ENCODE measurements at places on chromosomes 2 and 18. TPM values are rescaled to one million over a fixed set of nuclear protein-coding genes. Genes with fewer than 3 reads are reported as not detected.

GRCh38 chr18:40957533-40958070 is 997.4 kb upstream of the PIK3C3 start:
- H3K4me1 ChIP-seq: no peaks in the 10 kb centered on the region
- no peak overlapping the region for H3K4me3 ChIP-seq
- DNase-seq: no peak

GRCh38 chr2:160876029-160876428 is 284.2 kb upstream of the TANK start:
- no peak for DNase-seq
- no peak overlapping the region for H3K4me3 ChIP-seq
- no peaks in the 10 kb centered on the region for H3K36me3 ChIP-seq
- H3K4me1 ChIP-seq: no peaks in the 10 kb centered on the region

DNA sequence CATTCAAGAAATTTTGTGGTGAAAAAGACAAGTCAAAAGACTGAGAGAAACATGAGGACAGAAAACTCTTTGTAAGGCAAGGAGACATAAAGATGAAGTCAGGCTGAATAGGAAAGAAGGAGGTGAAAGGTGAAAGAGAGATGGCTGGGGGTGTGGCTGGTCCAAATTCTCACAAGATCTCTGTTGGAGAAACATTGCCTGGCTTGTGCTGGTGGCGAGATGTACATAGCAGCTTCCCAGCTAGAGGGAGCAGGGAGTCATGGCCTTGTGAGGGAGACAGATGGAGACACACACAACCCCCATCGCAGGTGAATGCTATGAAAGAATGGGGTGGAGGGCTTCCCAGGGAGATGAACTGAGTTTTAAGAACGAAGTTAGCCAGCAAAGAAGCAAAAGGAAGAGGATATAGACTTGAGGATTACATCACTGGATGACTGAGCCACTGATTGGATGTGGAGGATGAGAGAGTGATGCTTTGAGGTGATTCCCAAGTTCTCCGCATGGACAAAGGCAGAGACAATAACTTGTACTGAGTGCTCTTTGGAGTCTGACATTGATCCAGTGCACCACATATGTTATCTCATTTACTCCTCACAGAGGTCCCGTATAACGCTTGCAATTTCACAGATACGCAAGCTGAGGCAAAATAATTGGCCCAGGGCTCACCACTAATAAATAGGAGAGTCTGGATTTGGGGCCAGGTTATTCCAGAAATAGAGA is 3.7 kb upstream of the EMX1 start:
- no peak for DNase-seq
- peaks cover 27% of the 10 kb centered on the region for H3K4me1 ChIP-seq

GRCh38 chr2:152730591-152731333 is 12.3 kb downstream of the ARL6IP6 start:
- peaks cover 9% of the 10 kb centered on the region for H3K4me1 ChIP-seq
- H3K4me3 ChIP-seq: no peak overlapping the region
- no peaks in the 10 kb centered on the region for H3K36me3 ChIP-seq
- no peak for DNase-seq

MFSD6 gene
- total RNA-seq: 232 TPM

AGPS gene
- 43.1 TPM for total RNA-seq

- no peak overlapping the region for H3K4me3 ChIP-seq
- H3K27ac ChIP-seq: no peak overlapping the region
- H3K27me3 ChIP-seq: no peaks in the 10 kb centered on the region
- H3K36me3 ChIP-seq: no peaks in the 10 kb centered on the region
- no peaks in the 10 kb centered on the region for H3K4me1 ChIP-seq
Observed at GRCh38 chr2:158718851-158719250, 76.3 kb upstream of the DAPL1 start.

ALPP gene
- total RNA-seq: not detected

ALPI gene
- not detected for total RNA-seq

DNA sequence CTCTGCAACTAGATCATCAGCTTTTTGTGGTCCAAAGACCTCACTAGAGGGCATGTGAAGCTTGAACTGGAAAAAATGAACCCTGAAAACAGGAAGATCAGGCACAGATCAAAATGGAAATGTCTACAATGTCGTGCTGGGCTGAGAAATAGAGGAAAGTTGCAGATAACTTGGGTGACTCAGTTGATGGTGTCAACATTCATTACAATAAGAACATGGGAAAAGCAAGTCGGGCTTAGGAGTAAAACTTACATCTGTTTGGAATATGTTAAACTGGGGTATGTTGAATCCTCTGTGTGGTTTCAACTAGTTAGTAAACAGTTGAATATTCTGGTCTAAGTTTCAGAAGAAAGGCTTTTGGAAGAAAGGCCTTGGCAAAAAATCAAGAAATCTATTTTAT is 940.4 kb downstream of the ERBB4 start:
- H3K4me1 ChIP-seq: no peaks in the 10 kb centered on the region
- no peaks in the 10 kb centered on the region for H3K27me3 ChIP-seq
- H3K4me3 ChIP-seq: no peak overlapping the region
- no peak overlapping the region for H3K27ac ChIP-seq

DNA sequence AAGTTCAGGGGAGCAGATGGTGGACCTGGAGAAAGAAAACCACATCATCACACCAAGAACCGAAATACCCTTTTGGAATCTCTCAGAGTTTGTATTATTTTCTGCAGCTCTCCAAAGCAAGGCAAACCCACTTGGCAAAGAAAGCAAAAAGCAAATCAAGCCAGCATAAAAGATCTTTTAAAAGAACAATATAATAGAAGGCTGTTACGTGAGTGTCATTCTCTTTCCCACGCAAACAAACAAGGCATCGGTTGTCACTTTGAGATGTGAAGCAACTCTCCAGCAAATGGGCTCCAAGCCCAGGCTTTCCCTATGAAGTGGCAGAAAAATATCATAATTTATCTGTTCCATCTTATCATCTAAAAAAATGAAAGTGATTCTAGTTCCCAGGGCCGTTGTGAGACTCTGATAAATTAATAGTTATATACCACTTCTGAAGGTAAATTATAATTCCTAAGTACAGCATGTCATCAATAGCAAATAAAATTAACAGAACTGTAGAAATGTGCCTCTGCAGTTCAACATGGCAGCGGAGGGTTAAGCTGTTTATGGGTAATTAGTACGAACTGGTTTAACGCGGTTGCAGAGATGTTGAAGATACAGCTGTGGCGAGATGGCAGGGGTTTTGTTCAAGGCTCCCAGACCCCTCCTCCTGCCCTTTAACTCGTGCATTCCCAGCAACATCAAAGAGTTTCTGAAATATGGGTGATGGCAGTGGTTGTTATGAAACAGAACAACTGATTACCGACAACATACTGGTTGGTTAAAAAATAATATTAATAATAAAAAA is 89.2 kb downstream of the EPHA4 start:
- H3K4me3 ChIP-seq: no peak overlapping the region
- H3K27ac ChIP-seq: no peak overlapping the region
- no peaks in the 10 kb centered on the region for H3K27me3 ChIP-seq

OR6B2 gene
- total RNA-seq: not detected

VAMP5 gene
- 30.2 TPM for total RNA-seq

DNA sequence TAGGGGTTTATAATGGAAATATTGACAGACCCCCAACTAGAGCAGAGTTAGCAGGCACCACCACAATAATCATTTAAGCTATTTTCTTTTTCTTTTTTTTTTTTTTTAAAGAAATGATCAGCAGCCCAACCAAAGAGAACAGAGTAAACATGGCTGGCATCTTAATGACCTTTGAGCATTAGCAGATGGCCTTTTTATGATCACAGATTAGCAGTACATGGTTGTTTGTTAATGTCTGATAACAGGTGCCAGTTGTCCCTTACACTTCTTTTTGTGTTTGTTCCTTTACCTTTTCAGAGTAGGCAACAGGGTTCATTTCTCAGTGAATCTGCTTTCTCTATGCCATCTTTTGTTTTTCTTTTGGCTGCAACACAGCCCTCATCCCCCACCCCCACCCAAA is 747.0 kb downstream of the BCL11A start:
- no peaks in the 10 kb centered on the region for H3K4me1 ChIP-seq
- H3K36me3 ChIP-seq: no peaks in the 10 kb centered on the region
- no peaks in the 10 kb centered on the region for H3K27me3 ChIP-seq
- no peak for DNase-seq
- no peak overlapping the region for H3K4me3 ChIP-seq
- H3K27ac ChIP-seq: no peak overlapping the region

RGPD4 gene
- not detected for total RNA-seq

PSMA8 gene
- not detected for total RNA-seq

FAM124B gene
- total RNA-seq: 0.86 TPM

FSHR gene
- total RNA-seq: 0.42 TPM

- H3K36me3 ChIP-seq: no peaks in the 10 kb centered on the region
- H3K4me1 ChIP-seq: no peaks in the 10 kb centered on the region
- no peaks in the 10 kb centered on the region for H3K27me3 ChIP-seq
- no peak for DNase-seq
- H3K4me3 ChIP-seq: no peak overlapping the region
- H3K27ac ChIP-seq: no peak overlapping the region
Observed at GRCh38 chr18:68033466-68033865, 516.9 kb upstream of the DSEL start.

- H3K27ac ChIP-seq: no peak overlapping the region
- H3K36me3 ChIP-seq: no peaks in the 10 kb centered on the region
- DNase-seq: no peak
- H3K27me3 ChIP-seq: no peaks in the 10 kb centered on the region
- no peak overlapping the region for H3K4me3 ChIP-seq
- H3K4me1 ChIP-seq: no peaks in the 10 kb centered on the region
Observed at GRCh38 chr18:36931106-36931505, 102.2 kb downstream of the KIAA1328 start.

ABCB11 gene
- 0.31 TPM for total RNA-seq

GRCh38 chr2:56018267-56018666 is 94.7 kb upstream of the EFEMP1 start:
- H3K4me3 ChIP-seq: no peak overlapping the region
- H3K27me3 ChIP-seq: no peaks in the 10 kb centered on the region
- H3K27ac ChIP-seq: no peak overlapping the region
- H3K4me1 ChIP-seq: no peaks in the 10 kb centered on the region
- no peaks in the 10 kb centered on the region for H3K36me3 ChIP-seq
- no peak for DNase-seq

DNA sequence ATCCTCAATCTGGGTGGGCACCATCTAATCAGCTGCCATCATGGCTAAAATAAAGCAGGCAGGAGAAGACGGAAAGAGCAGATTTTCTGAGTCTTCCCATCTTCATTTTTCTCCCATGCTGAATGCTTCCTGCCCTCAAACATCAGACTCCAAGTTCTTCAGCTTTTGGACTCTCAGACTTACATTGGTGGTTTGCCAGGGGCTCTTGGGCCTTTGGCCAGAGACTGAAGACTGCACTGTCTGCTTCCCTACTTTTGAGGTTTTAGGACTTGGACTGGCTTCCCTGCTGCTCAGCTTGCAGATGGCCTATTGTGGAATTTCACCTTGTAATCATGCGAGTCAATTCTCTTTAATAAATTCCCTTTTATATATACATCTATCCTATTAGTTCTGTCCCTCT is 36.6 kb downstream of the DIPK1C start:
- DNase-seq: no peak
- no peaks in the 10 kb centered on the region for H3K27me3 ChIP-seq
- H3K36me3 ChIP-seq: no peaks in the 10 kb centered on the region
- H3K4me3 ChIP-seq: no peak overlapping the region
- H3K4me1 ChIP-seq: no peaks in the 10 kb centered on the region

DNA sequence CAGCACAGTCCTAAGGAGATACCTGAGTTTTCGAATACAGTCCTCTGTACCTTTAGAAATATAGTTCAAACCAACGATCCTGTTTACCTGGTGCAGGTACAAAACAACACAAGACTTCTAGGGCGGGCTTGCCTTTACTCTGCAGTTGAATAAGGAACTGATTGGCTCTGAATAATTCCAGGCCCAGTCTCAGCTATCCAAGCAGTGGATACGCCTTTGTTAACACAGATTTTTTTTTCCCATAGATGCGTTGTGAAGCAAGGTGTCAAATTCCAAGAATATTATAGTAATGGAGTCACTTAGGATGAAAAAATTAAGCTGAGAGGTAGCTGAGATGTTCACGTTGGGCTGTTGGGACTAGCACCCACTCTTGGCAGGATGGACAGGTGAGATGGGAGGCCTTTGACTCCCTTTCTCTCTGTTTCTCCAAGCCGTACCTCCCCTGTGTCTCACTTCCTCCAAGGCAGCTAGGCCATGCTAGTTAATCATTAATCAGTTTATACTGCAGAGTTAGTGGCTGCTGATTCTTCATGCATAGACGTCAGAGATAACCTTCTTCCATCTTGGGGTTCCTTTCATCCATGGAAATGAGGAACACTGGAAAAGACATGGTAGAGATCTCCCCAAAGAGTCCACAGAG is 380.8 kb upstream of the ACVR2A start:
- H3K4me3 ChIP-seq: no peak overlapping the region
- H3K27ac ChIP-seq: no peak overlapping the region
- DNase-seq: no peak

GRCh38 chr2:214837466-214837865 is 28.0 kb upstream of the BARD1 start:
- no peaks in the 10 kb centered on the region for H3K4me1 ChIP-seq
- no peak for DNase-seq
- H3K27me3 ChIP-seq: no peaks in the 10 kb centered on the region
- H3K4me3 ChIP-seq: no peak overlapping the region
- H3K27ac ChIP-seq: no peak overlapping the region

DNA sequence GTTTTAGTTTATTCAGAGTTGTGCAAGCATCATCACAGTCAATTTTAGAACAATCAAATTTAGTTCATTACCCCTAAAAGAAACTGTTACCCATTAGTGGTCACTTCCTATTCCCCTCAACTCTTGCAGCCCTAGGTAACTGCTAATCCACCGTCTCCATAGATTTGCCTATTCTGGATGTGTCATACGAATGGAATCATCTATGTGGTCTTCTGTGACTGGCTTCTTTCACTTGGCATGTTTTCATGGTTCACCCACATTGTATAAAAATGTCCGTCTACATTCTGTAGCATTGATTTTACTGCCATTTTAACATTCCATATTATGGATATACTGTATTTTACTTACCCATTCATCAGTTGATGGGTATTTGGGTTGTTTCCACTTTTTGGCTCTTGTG is 5.3 kb upstream of the CEP68 start:
- H3K27me3 ChIP-seq: no peaks in the 10 kb centered on the region
- no peaks in the 10 kb centered on the region for H3K36me3 ChIP-seq
- H3K27ac ChIP-seq: no peak overlapping the region
- DNase-seq: no peak
- peaks cover 6% of the 10 kb centered on the region for H3K4me1 ChIP-seq

GRCh38 chr2:869357-869871 is 81.2 kb upstream of the SNTG2 start:
- H3K27me3 ChIP-seq: no peaks in the 10 kb centered on the region
- H3K4me1 ChIP-seq: no peaks in the 10 kb centered on the region
- H3K36me3 ChIP-seq: no peaks in the 10 kb centered on the region
- no peak for DNase-seq

IL36RN gene
- not detected for total RNA-seq

GRCh38 chr2:39486071-39486470 is 49.0 kb upstream of the MAP4K3 start:
- no peak overlapping the region for H3K4me3 ChIP-seq
- no peaks in the 10 kb centered on the region for H3K27me3 ChIP-seq
- no peak for DNase-seq
- H3K27ac ChIP-seq: no peak overlapping the region

- DNase-seq: no peak
- H3K27me3 ChIP-seq: no peaks in the 10 kb centered on the region
- no peak overlapping the region for H3K27ac ChIP-seq
Observed at GRCh38 chr2:198102120-198102519, 297.7 kb downstream of the PLCL1 start.

GRCh38 chr18:53735526-53735925 is 488.9 kb downstream of the MBD2 start:
- H3K27me3 ChIP-seq: no peaks in the 10 kb centered on the region
- no peak overlapping the region for H3K4me3 ChIP-seq
- DNase-seq: no peak
- H3K27ac ChIP-seq: no peak overlapping the region

SATB2 gene
- total RNA-seq: 18.3 TPM

- H3K27me3 ChIP-seq: no peaks in the 10 kb centered on the region
- no peak overlapping the region for H3K27ac ChIP-seq
- no peaks in the 10 kb centered on the region for H3K36me3 ChIP-seq
- DNase-seq: no peak
- no peak overlapping the region for H3K4me3 ChIP-seq
Observed at GRCh38 chr2:65554765-65555591, 122.6 kb upstream of the SPRED2 start.

Measured in adrenal gland (tissue), 19 donors.